ENCODE measurements at places on chromosomes 11 and 22.
A peak's percentile ranks its signal among the peaks of the same experiment; 100 is the strongest.

GRCh38 chr22:42065438-42066125 is 5.0 kb downstream of the NAGA start:
- DNase-seq: no peak

DNA sequence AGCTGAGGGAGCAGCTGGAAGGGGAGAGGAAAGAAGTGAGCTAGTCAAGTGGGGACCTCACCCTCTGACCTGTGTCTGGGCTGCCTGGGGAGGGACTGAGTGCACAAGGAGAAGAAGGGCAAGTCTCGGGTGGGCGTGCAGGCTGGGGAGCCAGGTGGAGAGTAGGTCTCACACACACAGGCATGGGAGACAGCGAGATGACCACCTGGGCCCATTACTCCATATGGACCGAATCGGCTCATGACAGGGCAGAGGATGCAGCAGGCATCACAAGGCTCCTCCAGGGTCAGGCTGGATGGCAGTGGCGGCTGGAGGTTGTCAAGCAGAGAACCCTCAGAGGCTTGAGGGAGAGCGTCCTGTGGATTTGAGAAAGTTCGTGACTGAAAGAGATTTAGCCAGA is 63.5 kb downstream of the CEP164 start:
- no peak for DNase-seq

DNA sequence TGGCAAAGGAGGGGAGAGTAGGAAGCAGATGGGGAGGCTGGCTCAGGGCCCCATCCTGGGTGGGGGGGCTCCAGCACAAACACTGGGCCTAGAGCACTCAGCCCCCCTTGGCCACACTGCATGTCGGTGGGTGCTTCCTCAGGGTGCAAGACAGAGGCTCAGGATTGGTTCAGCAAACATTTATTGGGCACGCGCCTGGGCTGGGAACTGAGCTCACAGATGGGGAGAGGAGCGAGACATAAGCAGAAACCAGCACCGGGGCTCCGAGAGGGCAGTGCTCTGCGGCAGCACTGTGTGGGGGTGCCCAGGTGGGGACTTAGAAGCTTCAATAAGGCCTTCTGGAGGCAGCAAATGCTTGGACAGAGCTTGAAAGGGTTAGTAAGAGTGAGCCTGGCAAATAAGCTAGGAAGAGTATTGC is 12.1 kb upstream of the EHD1 start:
- no peak for DNase-seq

DNA sequence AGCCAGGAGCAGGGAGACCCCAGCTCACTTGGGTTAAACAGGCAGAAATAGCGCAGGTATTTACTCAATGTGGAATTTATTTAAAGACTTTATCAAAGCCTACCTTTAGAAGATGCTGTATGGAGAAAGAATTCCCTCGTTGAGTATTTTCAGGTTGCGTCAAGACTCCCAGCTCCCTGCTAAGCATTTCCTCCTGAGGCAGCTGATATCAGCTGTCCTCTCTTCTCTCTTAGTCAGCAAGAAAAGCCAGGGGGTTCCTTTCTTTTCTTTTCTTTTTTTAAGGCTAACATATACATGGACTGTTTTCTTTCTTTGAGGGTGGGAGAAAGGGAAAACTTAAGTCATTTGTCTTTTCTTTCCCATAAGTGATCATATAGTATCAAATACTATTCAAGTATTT is 125.8 kb upstream of the POU2AF2 start:
- no peak for DNase-seq

GRCh38 chr22:49847751-49848689 is 5.6 kb upstream of the ZBED4 start:
- DNase-seq: no peak

- DNase-seq: no peak
Measured at GRCh38 chr11:33634291-33634834, 66.3 kb downstream of the C11orf91 start.

GRCh38 chr22:44182588-44183286 is 2.0 kb downstream of the PARVG start:
- peak; percentile 69 for DNase-seq

DNA sequence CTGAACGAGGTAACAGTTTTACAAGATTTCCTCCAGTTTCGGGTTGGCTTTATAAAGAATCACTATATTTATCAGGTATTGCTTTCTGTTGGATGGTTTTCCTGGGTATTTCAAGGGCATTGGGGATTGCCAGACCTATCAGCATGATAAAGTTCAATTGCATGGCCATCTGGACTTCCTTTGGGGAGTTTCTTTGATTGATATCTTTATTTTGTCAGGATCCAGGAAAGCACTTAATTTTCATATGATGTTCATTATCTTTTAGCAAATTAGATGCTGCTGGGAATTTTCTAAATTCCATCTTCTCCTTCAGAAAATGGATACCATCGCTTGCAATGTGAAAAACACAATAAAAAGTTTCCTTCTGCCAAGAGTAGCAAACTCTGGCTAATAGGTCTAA is 21.2 kb downstream of the RFPL2 start:
- DNase-seq: no peak

- DNase-seq: no peak
Measured at GRCh38 chr11:3104051-3104714, 47.0 kb upstream of the CARS1 start.

DNA sequence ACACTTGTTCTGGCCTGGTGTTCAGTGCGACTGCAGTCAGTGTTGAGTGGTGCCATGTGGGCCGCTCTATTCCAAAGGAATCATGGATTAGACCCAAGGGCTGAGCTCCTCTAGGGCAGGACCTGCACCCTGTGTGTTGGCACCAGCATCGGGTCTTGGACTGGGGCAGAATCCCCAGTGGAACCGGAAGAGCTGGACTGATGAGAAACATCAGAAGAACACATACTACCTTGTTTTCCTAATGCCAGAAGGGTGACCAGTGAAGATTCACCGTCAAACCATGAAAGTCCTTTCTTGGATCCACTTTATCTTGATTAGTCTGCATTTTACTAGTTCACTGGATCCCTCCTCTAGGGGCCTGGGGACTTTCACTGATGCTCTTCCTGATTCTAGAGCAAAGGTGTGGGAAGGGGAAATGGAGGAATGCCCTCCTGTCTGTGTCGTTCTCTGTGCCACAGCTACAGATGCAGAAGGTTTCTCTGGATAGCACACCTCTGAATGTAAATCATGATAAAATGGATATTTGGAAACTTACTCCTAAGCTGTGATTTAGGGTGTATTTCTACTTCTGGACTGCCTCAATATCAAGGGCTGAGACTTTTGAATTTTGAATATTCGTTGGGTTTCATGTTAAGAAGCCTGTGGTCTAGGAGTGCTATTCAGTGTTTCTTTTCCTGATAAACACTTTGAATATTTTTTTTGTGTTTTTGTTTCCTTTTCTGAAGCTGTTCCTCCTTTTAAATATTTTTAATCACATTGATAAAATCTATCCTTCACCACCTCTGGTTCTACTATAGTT is 11.0 kb upstream of the GLB1L3 start:
- no peak for DNase-seq

DNA sequence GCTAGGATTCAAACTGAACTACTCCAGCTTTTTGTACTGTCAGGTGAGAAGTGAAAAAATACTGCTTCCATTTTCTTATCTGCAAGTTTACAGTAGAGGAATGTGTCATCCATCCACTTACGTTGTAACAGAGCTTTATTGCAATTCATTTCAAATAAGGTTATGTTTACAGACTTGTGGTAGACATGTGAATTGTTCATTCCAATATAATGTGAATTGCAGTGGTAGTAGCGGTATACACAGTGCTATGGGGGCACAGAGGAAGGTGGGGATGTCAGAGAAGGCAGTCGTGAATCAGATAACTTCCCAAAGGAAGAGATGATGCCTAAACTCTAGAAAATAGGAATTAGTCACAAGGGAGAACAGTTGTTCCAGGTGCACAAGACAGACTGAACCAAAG is 42.5 kb downstream of the CEP57 start:
- no peak for DNase-seq

- DNase-seq: peak; percentile 82
Measured at GRCh38 chr11:46127150-46127638, 5.9 kb upstream of the PHF21A start.

GRCh38 chr11:134861490-134862104 is 449.6 kb upstream of the B3GAT1 start:
- no peak for DNase-seq

DNA sequence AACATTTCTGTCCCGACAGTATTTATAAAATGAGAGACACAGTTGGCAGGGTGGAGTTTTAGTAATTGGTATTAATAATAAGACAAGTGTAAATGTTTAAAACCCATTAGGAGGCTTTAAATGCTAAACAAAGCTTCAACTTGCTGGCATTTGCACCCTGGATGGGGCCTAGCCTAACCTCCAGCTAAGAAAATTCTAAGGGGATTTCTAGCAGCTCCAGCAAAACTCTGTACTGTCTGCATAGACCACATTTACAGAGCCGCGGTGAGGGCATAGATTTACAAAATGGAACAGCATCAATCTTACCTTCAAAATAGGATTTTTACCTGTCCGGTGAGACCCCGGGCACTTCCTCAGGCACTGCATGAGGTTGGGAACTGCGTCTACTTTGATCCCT is 113.9 kb upstream of the ANO1 start:
- no peak for DNase-seq

DNA sequence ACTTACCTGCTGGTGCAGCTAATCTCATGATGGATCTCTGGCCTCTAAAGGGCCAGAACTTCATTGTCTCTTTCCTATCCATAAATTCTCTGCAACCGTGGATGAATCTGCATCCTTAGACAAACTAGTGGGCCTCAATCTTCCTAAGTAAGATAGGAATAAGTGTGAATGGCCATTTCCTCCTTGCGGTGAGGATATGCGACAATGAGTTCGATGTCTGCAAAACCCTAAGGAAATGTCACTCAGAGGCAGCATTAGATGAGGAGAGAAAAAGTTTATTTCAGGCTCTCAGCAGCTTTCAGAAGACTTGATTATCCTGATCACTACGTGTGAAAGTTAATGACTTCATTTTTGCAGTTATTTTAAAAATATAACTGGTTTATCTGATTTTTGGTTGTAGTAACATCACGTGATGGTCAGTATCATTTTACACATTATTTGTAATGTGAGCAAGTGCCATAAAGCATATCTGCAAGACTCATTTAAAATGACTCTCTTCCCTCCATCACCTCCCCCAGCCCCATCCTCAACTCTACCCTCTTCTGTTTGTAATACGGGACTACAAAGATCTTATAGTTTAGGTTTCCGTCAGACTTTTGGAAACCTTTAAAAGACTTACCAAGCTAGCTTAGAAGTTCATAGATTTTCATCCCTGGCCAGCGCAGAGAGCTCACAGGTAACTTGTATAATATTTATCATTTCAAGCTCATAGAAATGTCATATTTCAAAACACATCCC is 10.2 kb downstream of the GRAP2 start:
- DNase-seq: no peak

- DNase-seq: peak; percentile 1
Measured at GRCh38 chr11:91248199-91248807, 976.3 kb upstream of the FAT3 start.

DNA sequence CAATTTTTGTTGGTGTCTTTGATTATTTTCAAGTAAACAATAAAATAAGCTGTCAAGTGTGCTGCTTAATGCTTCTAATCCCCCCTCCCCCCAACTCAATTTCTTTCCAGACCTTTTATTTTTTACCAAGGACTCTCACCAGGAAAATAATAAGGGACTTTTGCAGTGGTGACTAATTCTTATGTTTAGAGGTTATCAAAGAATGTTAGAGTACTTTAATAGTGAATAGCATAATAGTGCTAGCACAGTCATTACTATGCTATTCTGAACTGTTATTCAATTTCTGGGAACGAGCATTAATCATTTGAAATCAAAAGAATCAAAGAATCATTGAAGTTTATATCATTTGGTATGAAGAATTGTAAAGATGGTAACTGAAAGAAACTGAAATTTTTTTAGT is 251.4 kb downstream of the DDX10 start:
- DNase-seq: no peak

DNA sequence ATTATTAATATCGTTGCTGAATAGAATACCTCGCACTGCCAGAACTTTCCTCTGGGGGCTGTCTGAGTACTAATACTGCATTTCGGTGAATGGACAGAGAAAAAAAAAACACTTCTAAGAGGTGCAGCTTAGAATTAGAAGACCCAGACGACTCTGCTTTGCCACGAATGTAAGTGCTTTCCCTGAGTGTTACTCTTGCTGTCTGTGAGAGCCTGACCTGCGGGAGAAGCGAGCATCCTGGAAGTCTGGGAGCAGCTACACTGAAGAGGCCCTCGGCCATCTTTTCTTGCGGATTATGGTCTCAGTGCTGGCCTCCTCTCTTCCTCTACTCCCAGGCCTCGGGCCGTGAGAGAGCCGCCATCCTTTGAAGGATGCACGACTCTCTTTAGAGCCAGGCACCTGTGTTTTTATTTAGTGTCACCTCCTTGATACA is 94.9 kb downstream of the SCN3B start:
- DNase-seq: no peak

GRCh38 chr11:9847636-9848035 is 183.8 kb downstream of the SWAP70 start:
- DNase-seq: no peak

DNA sequence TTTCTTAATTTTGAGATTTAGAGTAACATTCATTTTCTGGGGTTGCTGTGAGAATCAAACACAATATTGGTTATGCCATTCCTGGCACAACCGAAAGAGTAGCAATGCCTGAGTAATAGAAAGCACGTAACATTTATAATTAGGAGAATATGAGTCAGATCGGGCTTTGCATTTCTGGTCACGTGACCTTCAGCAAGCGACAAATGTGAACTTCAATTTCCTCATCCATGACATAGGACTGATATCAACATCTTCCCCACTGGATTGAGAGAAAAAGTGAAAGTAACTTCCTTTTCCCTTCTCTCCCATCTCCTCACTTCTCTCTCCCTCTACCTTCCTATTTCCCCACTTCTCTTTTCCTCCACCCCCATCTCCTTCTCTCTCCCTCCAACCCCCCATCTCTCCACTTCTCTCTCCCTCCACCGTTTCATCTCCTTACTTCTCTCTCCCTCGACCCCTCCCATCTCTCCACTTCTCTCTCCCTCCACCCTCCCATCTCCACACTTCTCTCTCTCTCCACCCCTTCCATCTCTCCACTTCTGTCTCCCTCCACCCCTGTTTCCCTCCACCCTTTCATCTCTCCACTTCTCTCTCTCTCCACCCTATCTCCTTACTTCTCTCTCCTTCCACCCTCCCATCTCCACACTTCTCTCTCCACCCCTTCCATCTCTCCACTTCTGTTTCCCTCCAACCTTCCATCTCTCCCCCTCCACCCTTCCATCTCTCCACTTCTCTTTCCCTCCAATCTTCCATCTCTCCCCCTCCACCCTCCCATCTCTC is 33.5 kb upstream of the CAT start:
- peak; percentile 26 for DNase-seq

GRCh38 chr22:50119169-50119767 is 29.5 kb downstream of the MOV10L1 start:
- DNase-seq: no peak

DNA sequence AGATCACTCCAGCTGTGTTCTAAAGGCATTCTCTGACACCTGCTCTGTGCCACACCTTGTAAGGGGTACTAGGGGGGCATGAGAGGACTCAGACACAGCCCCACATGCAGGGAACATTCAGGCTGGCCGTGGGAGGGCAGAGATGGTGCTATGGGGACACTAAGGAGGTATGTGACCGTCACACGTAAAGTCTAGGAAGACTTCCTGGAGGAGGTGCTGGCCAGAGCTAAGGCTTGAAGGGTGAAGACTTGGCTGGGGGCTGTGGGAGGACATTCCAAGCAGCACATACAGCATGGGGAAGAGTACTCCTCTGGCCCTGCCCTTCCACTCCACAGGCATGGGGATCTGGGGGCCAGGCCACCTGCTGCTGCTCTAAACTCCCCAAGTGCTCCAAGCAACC is 48.5 kb upstream of the TCF20 start:
- DNase-seq: no peak

GRCh38 chr11:69799582-69799981 is 19.6 kb downstream of the FGF3 start:
- no peak for DNase-seq

All from CD4-positive, alpha-beta T cell treated with Interleukin-1 beta for 1 hour (primary cell).